ENCODE measurements at places on chromosomes 3 and 15.

DNA sequence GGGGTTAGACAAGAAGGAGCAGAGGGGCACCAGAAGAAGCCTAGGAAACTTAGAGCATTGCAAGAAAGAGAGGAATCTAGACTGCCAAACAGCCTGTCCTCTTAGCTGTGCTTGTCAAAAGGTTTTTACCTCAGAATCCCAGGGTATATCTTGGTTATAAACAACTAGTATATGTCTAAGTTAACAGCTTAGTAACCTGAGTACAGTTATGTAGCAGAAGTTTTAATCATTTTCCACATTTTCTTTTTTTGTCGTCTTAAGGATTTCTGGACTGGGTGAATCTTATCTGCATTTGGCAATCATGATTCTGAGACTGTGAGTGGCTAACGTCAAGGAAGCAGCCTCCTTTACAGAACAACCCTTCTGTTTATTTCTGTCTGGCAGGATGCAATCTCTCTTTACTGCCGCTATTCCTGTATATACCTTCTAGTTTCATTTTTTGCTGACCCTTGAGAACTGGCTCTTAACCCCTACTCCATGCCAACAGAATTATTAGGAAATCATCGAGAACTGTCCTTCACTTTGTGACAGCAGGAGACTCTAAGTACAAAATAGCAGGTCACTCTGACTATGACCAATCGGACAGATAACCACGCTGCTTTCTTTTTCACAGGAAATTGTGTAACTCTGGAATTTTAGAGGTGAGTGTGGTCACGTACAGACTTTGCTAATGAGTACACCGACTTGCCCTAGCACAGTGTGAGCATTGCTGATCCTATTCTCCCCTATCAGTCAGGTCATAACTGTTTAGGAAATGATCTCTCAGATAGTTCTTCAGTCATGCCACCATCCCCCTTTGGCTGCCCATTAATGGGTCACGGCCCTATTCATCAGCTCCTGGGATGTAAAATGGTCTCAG lies 3.3 kb upstream of the CP start:
- peak overlapping the region; percentile 69 for H3K27ac ChIP-seq
- no peaks in the 10 kb centered on the region for H3K27me3 ChIP-seq
- H3K36me3 ChIP-seq, result no peaks in the 10 kb centered on the region
- no peak overlapping the region for H3K4me3 ChIP-seq

DNA sequence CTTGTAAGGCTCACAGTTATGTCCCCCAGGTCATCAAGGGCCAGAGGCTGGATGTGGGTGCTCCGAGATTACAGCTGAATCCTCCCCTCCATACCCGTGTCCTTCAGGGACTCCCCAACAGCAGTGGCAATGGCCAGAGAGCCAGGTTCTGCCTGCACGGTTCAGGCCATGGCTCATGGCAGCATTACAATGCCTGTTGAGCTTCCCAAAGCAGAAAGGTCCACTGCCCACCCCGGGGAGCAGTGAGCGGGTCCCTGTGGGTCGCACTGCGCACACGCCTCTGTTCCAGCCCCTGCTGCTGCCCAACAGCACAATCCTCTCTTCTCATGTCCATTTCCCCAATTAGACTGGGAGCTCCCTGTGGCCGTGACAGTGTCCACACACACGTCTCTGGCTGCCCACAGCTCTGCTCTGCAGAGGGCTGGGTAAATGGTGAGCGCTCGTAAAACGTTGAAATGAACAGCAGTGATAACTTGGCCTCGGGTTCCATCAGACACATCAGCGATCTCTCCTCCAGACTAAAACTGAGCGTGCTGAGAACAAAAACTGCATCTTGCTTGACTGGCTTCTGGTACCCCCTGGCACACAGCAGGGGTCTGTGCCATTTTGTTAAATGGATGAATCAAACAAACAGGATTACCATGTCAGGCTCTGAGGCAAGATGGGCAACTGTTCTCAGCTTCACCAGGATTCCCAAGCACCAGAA lies 80.4 kb downstream of the VGLL4 start:
- H3K27ac ChIP-seq, result no peak overlapping the region
- H3K27me3 ChIP-seq, result no peaks in the 10 kb centered on the region
- no peak for DNase-seq
- peaks cover 82% of the 10 kb centered on the region for H3K36me3 ChIP-seq

GRCh38 chr3:151900460-151900859 lies 27.0 kb downstream of the SUCNR1 start:
- H3K4me3 ChIP-seq, result no peak overlapping the region
- DNase-seq, result peak; percentile 89
- peaks cover 1% of the 10 kb centered on the region for H3K4me1 ChIP-seq
- H3K27ac ChIP-seq, result no peak overlapping the region

DNA sequence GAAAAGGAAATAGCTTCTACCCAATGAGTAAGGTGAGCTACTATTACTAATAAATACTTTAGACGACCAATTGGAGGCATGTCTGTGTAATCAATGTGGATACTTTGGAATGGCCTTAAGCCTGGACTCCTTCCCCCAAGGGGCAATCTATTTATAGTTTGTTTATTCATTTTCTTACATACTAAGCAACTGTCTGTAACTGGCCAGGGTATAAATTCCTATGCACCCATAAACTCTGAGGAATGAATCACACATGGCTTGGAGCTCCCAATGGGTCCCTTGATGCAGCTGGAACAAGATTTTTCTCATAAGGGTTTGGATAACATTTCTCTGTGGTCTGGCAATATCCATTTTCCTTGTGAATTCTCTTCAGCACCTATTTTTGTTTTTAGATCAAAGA lies 506.8 kb downstream of the EDEM1 start:
- H3K27me3 ChIP-seq, result no peaks in the 10 kb centered on the region
- H3K27ac ChIP-seq, result no peak overlapping the region
- no peak overlapping the region for H3K4me3 ChIP-seq
- H3K4me1 ChIP-seq, result no peaks in the 10 kb centered on the region

GRCh38 chr3:57179580-57180410 lies 14.6 kb upstream of the IL17RD start:
- peak; percentile 33 for DNase-seq
- peaks cover 18% of the 10 kb centered on the region for H3K27me3 ChIP-seq
- no peak overlapping the region for H3K4me3 ChIP-seq
- no peaks in the 10 kb centered on the region for H3K36me3 ChIP-seq

DNA sequence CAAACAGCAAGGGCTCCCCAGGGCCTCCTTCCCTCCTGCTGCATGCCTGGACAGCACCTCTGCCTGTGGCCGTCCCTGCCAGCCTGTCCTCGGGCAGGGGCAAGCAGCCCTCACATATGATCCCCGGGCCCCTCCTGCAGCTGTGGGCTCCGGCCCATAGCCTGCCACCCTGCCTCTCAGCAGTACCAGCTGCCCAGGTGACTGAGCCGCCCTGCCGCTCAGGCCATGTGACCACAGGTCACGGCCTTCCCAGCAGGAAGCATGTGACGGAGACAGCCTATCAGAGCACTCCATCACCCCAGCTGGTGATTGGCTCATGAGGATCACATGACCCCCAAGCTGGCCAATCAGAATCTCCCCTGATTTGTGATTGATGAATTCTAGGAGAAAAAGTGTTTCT lies 23.9 kb downstream of the ALDH1L1 start:
- H3K36me3 ChIP-seq, result no peaks in the 10 kb centered on the region
- H3K4me3 ChIP-seq, result no peak overlapping the region
- no peaks in the 10 kb centered on the region for H3K4me1 ChIP-seq
- no peak for DNase-seq
- no peak overlapping the region for H3K27ac ChIP-seq

GRCh38 chr3:40287248-40287647 lies 22.3 kb upstream of the EIF1B start:
- H3K36me3 ChIP-seq, result peaks cover 4% of the 10 kb centered on the region
- no peaks in the 10 kb centered on the region for H3K4me1 ChIP-seq
- H3K27me3 ChIP-seq, result no peaks in the 10 kb centered on the region
- DNase-seq, result no peak
- H3K4me3 ChIP-seq, result no peak overlapping the region
- no peak overlapping the region for H3K27ac ChIP-seq

DNA sequence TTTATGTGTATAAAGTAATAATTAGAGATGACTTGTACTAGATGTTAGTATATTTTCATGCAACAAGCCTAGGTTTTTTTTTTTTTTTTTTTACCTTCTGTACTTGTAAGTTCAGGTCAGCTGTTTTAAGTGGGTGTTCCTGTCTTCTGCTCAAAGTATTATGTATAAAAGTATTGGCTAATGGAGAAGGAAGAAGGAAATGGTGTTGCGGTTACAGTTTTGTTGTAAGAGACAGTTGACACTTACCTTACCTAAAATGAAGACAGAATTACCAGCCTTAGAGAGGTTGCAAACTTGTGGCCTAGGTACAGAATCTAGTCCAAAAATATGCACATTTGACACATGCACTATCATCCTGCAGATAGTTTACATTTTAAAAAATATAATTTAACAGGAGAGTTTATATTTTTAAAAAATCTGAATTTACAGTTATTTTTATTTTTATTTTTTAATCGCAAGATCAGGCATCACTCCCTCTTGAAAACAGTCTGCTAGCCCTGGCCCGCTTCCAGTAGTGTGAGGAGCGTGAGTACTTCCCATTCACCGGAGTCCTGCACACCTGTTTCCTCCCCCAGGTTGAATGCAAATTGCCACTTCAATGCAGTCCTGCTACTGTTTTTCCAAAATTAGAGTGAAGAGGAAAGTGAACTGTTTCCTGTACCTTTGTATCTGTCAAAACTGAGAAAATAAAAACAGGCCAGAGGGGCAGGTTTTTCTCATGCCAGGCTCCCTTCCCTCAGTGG lies 224.3 kb upstream of the SOX2 start:
- H3K4me3 ChIP-seq, result no peak overlapping the region
- no peak for DNase-seq
- no peaks in the 10 kb centered on the region for H3K36me3 ChIP-seq
- no peaks in the 10 kb centered on the region for H3K27me3 ChIP-seq
- no peaks in the 10 kb centered on the region for H3K4me1 ChIP-seq
- no peak overlapping the region for H3K27ac ChIP-seq

- H3K27me3 ChIP-seq, result no peaks in the 10 kb centered on the region
- no peak overlapping the region for H3K4me3 ChIP-seq
- peaks cover 26% of the 10 kb centered on the region for H3K4me1 ChIP-seq
- no peaks in the 10 kb centered on the region for H3K36me3 ChIP-seq
- no peak for DNase-seq
Measured at GRCh38 chr15:73959012-73959581, 32.8 kb downstream of the LOXL1 start.

DNA sequence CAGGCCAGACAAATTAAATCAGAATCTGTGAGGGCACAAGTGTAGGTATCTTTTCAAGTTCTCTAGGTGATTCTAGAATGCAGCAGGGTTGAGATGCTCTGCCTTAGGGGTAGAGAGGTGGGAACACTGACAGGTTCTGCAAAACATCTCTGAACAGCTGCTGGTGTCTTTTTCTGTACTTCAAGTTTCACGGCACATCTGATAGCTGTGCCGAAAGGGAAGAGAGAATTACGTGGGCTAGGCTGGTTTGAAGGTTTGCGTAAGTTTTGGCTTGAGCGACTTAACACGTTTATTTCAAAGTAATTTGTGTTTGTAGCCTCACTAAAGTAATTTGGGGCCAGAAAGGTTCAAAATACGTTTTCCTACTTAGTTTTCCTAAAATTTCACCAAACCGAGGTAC lies 22.5 kb downstream of the PXK start:
- H3K36me3 ChIP-seq, result no peaks in the 10 kb centered on the region
- H3K4me1 ChIP-seq, result no peaks in the 10 kb centered on the region
- H3K27ac ChIP-seq, result no peak overlapping the region
- H3K4me3 ChIP-seq, result no peak overlapping the region
- no peak for DNase-seq

DNA sequence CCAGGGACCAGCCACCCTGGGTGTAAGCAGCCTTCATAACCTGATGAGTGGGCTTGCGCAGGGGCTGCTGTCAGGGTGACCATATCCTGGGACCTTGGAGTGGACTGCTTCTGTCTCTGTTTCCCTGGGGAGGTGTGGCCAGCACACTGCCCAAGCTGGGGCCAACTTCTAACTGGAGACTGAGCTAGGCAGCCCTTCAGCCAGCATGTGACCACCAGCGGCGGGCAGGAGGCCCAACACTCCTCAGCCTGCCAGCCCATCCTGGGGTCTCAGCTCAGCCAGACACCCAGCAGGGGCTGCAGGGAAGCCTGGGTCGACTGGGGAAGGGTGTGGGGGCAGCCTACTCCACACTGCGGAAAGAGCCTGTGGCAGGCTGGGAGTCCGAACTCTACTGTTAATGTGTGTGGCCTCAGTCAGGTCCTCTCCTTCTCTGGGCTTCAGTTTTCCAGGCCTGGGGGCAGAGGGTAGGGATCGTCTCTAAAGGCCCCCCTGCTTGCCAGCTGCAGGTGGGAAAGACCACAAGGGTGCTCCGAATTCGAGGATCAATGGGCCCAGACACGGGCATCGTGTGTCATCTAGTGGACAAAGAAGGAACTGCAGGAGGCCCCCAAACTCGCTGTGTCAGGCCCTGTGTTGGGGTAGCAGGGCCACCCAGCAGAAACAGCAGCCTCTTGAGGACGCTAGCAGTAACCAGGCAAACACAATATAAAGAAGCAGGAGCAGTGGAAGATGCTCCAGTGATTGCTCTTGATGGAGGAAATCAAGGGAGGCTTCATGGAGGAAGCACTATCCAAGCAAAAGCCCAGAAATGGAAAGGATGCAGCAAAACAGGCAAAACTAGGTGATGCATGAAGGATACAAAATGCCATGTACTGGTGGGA lies 2.0 kb upstream of the SEMA3G start:
- no peaks in the 10 kb centered on the region for H3K36me3 ChIP-seq
- peaks cover 19% of the 10 kb centered on the region for H3K4me1 ChIP-seq
- no peak overlapping the region for H3K4me3 ChIP-seq
- peak; percentile 67 for DNase-seq
- no peaks in the 10 kb centered on the region for H3K27me3 ChIP-seq
- H3K27ac ChIP-seq, result no peak overlapping the region

DNA sequence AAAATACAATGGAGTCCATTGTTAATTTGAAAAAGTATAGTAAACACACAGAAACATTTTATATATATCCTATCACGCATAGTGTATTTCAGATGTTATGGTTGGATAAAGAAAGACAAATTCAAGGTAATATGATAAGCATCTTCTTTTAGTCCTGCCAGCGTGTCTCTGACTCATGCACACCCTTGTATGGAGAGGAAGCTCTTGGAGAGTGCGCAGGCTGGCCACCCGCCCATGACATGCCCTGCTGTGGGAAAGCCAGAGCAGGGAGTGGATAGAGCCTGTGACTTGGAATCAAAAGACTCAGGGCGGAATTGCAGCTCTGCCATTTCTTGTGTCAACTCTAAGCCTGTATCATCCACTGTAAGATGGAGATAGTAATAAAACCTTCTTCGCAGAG lies 23.0 kb upstream of the COPG1 start:
- peak overlapping the region; percentile 27 for H3K27ac ChIP-seq
- DNase-seq, result peak; percentile 84
- no peak overlapping the region for H3K4me3 ChIP-seq
- H3K27me3 ChIP-seq, result no peaks in the 10 kb centered on the region
- no peaks in the 10 kb centered on the region for H3K36me3 ChIP-seq
- H3K4me1 ChIP-seq, result peaks cover 11% of the 10 kb centered on the region

GRCh38 chr3:102802819-102803420 lies 368.1 kb downstream of the ZPLD1 start:
- no peak for DNase-seq
- no peak overlapping the region for H3K4me3 ChIP-seq
- H3K27ac ChIP-seq, result no peak overlapping the region
- no peaks in the 10 kb centered on the region for H3K4me1 ChIP-seq

GRCh38 chr3:58324391-58325390 lies 8.0 kb upstream of the PXK start:
- DNase-seq, result no peak
- no peaks in the 10 kb centered on the region for H3K36me3 ChIP-seq
- H3K4me3 ChIP-seq, result no peak overlapping the region
- no peaks in the 10 kb centered on the region for H3K27me3 ChIP-seq
- peaks cover 7% of the 10 kb centered on the region for H3K4me1 ChIP-seq

All from mesenchymal stem cell (in vitro differentiated cells and primary cell).